ENCODE measurements at places on chromosomes 7 and 10.

GRCh38 chr10:62093863-62094291 lies 174.8 kb downstream of the RTKN2 start:
- DNase-seq: no peak

- DNase-seq: no peak
Observed at GRCh38 chr7:123987445-123987844, 45.4 kb downstream of the TMEM229A start.

DNA sequence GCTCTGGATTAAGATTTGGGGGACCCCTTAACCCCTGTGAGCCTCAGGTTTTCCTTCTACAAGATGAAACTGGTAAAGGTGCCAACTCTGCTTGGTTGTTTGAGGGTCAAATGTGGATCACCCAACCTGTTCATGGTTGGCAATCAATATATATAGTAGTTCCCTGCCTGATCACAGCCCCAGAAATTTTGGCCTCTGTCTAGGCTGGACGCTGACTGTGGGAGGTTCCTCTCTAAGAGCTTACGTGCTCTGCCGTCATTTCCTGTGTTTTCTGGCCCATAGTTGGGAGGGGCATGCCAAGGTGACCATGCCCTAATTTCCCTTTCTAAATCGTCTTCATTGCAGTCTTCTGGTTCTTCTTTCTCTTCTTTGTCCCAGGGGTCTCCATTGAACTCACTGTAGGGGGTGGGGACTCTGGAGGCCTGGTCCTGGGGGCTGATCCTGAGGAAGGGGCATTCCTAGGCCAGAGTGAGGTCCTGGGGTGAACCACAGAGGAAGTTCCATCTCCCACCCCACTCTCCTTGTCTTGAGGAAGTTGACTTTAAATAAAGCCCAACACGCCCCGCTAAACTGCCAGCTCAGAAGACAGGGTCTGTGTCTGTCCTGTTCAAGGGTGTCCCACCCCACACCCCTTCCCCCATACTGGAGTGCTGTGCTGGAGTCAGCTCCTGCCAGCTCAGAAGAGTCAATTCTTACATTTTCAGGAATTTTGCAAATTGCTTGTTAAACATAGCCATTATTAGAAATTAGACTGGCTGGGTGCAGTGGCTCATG lies 98.9 kb upstream of the SDK1 start:
- no peak for DNase-seq

DNA sequence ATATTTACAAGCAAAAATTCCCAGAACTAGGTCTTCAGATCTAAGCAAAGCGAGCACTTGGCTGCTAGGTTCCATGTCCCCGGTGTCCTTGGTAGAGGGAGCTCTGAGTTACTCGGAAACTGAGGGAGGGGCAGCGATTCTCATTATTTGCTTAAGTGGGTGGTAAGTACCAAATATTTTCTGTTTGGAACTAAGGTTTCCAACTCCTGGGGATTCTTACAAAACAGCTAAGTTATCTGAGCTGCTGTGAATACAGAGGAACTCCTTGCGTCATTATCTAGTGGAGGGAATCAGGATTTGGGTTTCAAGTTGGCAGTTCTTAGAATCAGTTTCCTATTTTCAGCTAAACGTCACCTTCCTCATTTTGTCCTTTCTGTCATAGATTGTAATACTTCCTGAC lies 76.8 kb upstream of the IKZF1 start:
- no peak for DNase-seq

DNA sequence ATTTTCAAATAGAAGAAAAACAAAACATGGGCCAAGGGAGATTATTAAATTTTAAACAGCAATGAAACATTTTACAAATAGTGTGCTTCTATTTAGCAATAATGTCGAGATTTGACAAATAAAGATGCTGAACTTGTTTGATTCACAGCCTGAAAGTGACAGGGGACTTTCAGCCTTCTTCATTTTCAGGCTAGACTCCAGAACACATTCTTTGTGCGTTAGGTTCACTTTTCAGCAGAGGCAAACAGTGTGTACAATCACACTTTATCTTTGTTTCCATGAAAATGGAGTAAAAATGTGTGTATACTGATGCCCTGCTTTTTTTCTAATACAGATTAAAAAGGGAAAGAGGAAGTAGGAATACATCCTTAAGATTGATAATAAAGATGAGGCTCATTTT lies 35.6 kb downstream of the FAM171A1 start:
- no peak for DNase-seq

DNA sequence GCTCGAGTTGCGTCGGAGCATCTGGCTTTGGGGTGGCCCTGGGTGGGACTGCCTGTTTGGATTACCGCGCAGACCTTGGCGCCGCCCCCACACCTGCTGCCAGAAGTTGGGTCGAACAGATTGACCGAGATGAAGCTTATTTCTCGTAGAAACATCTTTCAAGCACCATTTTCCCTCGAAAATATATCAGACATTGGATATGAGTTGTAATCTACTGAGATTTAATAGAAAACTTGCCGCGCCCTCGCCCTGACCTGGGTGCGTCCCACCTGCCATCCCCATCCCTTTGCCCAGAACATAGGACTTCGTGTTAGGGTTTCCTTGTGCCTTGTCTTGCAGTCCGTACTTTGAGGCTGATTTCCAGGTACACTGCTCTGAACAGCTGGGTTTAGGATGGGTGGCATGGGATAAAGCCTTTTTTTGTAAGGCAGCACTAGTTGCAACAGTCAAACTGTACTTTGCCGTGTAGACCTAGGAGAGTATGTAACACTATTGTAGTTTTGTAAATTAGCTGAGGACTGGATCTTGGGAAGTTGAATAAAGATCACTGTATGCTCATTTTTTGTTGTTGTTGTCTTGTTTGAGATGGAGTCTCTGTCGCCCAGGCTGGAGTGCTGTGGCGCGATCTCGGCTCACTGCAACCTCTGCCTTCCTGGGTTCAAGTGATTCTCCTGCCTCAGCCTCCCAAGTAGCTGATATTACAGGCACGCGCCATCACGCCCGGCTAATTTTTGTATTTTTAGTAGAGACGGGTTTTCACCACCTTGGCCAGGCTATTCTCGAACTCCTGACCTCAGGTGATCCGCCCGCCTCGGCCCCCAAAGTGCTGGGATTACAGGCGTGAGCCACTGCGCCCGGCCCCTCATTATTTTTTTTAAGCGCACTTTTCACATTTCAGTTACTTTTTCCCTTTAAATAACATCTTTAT lies 978 bp downstream of the OGDH start:
- no peak for DNase-seq

DNA sequence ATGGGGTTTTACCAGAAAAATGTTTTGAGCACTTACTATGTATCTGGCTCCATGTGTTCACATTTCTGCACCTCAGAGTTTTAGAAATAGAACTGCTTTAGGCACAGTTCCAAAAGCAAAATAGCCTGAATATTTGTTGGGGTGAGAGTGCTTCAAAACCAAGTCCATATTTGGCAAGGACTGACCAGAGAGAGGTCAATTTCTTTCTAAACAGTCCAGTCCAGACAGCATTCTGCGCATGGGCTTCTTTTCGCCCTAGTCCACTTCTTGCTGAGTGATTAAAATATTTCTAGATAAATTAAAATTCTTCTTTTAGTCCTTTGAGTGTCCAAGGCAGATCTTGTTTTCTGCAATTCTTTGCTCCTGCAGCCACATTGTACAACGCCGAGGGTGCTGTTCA lies 427.0 kb downstream of the PHTF2 start:
- no peak for DNase-seq

GRCh38 chr7:30954914-30955313 lies 8.8 kb upstream of the GHRHR start:
- no peak for DNase-seq

- no peak for DNase-seq
Observed at GRCh38 chr7:90173127-90173844, 19.0 kb downstream of the STEAP1 start.

DNA sequence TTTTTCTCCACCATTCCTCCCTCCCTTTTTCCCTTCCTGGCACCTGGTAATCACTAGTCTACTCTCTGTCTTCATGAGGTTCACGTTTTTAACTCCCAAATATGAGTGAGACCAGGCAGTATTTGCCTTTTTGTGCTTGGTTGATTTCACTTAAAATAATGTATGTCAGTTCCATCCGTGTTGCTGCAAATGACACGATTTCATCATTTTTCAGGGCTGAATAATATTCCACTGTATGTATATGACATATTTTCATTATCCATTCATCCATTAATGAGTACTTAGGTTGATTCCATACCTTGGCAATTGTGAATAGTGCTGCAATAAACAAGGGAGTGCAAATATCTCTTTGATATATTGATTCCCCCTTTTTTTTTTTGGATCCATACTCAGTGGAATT lies 25.8 kb downstream of the GALNT17 start:
- no peak for DNase-seq

- no peak for DNase-seq
Observed at GRCh38 chr7:36690514-36691187, 33.6 kb downstream of the AOAH start.

DNA sequence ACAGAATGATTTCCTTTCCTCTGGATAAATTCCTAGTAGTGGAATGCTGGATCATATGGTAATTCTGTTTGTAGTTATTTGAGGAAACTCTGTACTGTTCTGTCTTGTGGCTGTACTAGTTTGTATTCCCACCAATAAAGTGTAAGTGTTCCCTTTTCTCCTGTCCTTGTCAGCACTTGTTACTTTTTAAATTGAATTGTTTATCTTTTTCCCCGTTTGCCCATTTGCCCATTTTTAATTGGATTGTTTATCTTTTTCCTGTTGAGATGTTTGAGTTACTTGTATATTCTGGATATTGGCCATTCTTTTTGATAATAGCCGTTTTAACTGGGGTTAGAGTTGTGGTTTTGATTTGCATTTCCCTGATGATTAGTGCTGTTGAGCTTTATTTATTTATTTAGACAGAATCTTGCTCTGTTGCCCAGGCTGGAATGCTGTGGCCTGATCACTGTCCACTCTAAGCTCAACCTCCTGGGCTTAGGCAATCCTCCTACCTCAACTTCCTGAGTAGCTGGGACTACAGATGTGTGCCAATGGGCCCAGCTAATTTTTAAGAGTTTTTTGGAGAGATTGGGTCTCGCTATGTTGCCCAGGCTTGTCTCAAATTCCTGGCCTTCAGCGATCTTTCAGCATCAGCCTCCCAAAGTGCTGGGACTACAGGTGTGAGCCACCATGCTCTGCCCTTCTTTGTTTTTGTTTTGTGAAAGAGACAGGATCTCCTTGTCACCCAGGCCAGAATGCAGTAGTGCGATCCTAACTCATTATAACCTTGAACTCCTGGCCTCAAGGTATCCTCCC lies 23.0 kb downstream of the BMPR1A start:
- no peak for DNase-seq

DNA sequence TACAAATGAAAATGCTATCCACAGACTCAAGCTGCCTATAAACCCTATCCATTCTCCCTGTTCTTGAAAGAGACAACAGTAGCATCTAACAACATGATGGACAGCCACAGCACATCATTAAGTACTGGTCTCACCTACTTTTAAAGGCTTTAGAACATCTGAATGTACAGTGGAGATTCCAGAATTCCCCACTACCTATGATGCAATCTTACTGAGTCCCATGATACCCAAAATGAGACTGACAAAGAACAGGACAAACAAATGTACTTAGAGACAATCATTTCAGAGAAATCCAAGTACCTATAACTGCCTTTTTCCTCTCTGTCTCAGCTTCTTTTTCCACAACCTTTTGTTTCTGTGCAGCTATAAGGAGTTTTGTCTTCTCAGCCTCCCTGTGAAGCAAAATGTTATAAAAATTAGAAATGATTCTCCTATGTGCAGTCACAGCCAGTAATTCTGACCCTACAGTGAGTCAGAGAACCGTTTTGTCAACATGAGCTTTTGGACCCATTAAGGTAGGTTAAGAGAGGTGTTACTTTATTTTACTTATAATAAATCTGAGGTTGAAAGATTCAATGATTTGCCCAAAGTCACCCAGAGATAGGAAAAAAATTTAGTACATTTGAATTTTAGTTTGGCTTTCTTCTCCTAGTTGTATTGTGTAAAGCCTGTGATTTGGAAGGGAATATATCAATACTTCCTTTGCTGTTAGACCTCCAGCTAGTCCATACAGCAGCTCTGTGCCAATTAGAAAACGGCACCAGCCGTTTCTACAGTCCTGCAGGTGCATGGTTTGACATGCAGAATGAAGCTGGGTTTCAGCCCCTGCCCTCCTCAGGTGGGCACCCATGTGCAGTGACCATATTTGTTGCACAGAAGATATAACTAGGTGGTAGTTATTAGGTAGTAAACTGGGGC lies 21.9 kb downstream of the ERLIN1 start:
- DNase-seq: no peak

DNA sequence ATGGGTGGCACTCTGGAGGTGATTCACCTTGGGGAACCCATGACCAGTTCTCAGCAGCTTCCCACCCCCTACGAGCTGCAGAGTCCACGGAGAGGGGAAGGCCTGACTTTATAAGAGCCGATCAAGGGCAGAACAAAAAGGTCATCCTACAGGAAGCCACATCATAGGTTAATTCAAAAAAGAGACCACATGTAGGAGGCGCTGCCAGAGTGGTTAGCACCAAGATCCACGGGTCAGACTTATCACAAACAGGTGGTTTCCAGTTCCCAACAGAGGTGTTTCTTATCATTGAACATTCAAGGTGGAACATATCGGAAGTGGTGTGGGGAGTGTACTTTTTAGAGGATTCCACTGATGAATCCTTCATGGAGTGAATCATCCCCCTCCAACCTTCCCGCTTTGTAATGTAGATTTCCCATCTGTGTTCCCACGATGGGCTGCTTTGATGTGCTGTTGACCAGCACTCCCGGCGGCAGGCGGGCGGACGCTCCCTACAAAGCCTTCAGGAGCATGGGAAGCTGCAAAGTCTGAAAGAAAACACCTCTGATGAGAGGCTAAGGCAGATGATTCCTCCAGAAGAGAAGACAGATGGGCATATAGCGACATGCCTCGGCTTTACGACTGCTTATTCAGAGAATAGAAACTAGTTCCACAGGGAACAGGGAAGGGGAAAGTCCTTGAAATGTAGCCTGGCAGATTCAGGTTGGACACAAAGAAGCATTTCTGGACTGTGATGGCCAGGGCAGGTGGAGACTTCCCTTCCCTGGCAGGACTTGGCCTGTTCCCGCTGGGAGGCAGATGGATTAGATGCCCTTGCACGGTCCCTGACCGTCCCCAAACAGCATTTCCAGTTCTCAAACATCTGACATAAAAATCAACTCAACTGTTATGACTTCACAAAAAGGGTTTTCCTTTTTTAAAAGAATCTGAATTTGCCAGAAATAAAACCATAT lies 66.5 kb downstream of the AFAP1L2 start:
- DNase-seq: no peak

- DNase-seq: no peak
Observed at GRCh38 chr10:12412666-12413368, 63.5 kb downstream of the CAMK1D start.

DNA sequence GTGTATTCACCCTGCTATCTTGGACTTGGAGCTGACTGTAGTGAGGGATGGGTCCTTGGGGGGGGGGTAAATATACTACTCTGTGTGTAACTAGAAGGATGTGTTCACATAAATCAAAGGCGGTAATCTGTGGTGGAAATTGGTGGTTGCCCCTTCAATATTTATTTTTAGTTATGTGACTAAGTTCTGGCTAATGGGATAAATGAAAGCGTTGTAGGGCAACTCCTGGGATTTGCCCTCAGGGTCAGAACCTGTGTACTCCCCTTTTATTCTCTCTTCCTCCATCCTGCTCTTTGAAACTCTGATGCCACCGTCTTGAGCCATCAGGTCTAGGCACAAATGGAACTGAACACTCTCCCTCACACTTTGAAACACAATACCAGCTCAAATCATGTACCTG lies 24.3 kb upstream of the ST7 start:
- no peak for DNase-seq

GRCh38 chr7:43933902-43934560 lies 7.8 kb downstream of the UBE2D4 start:
- no peak for DNase-seq

Measured in effector memory CD4-positive, alpha-beta T cell (primary cell).